ENCODE measurements at places on chromosomes 3 and 15. TPM values are rescaled to one million over a fixed set of nuclear protein-coding genes. Genes with fewer than 3 reads are reported as not detected.

Gene PIGX
- 20.9 TPM for total RNA-seq

Gene KBTBD13
- not detected for total RNA-seq

Gene ITIH3
- 0.39 TPM for total RNA-seq

Gene BCL2A1
- not detected for total RNA-seq

Gene GLDN
- total RNA-seq, result 3.7 TPM

Gene LMCD1
- 63.7 TPM for total RNA-seq

Gene ZNF639
- total RNA-seq, result 19.5 TPM

Gene LRTM1
- not detected for total RNA-seq

Gene HIGD2B
- total RNA-seq, result not detected

Gene ACOX2
- total RNA-seq, result 2.9 TPM

Gene CHRFAM7A
- total RNA-seq, result 0.11 TPM

Gene CD86
- total RNA-seq, result 0.91 TPM

Gene AMT
- total RNA-seq, result 1.8 TPM

Gene GOLGA8S
- total RNA-seq, result not detected

Gene MAPKAPK3
- 128 TPM for total RNA-seq
